ENCODE measurements at places on chromosomes 16 and 17. TPM values are rescaled to one million over a fixed set of nuclear protein-coding genes. Genes with fewer than 3 reads are reported as not detected.

GRCh38 chr17:12877953-12878669, 88.8 kb downstream of the ARHGAP44 start:
- DNase-seq, result no peak

- DNase-seq, result no peak
Observed at GRCh38 chr17:15958484-15958854, 13.5 kb downstream of the ADORA2B start.

DNA sequence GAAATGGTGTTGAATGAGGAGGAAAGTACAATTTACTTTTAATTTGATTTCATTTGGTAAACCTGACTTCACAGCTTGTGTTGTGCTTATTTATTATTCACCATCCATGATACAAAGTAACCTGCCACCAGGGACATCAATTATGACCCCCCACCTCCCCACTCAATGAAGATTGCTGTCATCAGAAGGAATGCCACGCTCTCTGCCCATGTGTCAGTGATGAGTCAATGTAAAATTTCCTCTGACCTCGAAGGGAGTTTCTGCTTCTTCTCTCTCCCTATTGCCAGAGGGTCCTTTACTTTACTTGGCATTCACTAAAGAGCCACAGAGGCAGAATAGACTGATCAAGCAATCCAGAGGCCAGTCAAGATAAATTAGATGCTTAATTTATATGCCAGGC, 759.7 kb downstream of the CDH11 start:
- DNase-seq, result no peak

DNA sequence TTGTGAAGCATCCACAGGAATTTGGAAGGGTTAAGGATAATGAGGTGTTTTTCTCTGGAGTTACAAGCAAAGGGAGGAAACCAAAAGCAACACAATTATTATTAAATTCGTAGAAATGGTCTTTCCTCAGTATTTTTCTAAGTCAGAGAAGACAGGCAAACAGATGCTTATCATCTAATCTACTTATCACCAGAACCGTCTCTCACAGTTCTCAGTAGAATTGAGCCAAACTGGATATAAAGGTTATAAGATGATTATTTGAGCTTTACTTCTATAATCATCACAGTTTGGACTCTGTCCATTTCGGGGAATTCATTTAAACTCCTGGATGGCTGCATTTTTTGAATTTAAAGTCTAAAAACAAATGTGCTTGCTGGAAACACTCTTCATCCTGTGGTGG, 245.0 kb downstream of the KCNJ2 start:
- no peak for DNase-seq

- peak; percentile 79 for DNase-seq
Observed at GRCh38 chr17:45852535-45853297, 8.0 kb downstream of the SPPL2C start.

DNA sequence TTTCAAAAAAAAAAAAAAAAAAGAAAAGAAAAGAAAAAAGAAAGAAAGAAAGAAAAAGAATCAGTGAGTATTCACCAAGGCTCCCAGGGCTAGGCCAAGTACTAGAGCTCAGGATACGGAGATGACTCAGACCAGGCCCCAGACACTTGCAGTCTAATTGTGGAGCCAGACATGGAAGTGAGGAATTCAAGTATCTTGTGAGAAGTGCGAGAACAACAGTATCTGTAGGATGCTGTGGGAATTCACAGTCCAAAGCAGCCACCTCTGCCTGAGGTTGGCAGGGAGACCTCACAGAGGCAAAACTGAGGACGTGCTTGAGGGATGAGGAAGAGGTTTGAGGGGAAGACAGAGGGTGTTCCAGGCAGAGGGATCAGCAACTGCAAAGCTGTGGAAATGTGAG, 14.0 kb upstream of the ALDOA start:
- no peak for DNase-seq

GRCh38 chr16:67384778-67385510, 8.4 kb downstream of the TPPP3 start:
- no peak for DNase-seq

GRCh38 chr17:79808763-79809529, 12.1 kb upstream of the CBX8 start:
- DNase-seq, result peak; percentile 62

GRCh38 chr17:61410141-61411010, 10.7 kb downstream of the TBX2 start:
- DNase-seq, result peak; percentile 82

DNA sequence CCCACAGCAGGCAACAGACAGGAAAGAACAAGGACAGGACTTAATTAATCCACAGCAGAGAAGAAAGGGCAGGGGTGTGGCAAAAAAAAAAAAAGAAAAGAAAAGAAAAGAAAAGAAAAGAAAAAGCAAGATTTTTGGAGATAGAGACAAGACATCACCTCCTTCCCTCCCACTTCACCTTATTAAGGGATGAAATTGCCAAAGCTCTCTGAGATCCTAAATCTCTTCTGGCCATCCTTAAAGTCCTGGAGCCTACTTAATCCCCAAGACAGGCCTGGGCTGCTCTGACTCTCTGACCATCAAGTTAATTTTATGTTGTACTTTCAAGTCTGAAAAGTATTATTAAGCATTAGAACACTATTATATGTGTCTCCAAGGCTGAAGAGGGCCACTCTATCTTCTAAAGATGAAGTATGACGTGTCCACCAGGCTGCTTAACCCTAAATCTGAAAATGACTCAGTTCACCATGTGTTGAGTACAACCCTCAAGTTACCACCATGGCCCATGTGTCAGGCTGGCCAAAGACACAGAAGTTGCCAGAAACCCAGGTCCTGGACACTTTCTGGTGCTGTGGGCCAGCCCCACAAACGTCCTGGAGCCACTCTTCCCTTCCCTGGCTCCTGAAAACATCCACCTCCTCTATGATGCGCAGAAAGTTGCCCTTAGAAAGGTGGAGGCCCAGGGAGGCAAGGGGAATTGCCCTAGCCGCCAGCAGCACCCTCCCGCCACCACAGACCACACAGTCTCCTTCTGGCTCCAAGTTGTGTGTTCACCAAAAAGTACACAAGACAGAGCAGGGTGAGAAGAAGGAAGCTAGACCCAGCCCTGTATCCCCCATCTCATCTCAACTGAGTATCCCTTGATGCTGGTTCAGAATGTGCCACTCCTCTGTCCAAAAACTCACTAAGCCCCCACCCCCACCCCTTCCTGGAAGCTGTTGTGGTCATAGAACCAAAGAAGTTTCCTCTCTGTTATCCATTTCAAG, 2.7 kb downstream of the SOCS1 start:
- DNase-seq, result peak; percentile 86

DNA sequence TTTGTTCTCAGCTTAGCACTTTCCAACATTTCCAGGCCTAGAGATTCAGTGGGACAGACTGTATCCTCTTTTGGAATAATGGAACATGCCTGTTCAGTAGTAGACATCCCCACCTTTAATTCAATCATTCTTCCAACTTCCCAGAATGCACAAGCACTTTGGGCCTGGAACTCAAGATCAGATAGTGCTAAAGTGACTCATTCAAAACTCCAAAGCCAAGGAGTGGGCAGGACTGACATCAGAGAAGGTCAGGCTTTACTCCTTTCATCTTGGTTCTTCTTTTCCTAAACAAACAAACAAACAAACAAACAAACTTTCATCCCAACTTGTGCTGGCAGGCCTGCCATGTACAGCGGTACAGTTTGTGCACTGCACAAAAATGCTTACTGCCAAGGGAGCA, 172.0 kb downstream of the AXIN2 start:
- DNase-seq, result no peak

DNA sequence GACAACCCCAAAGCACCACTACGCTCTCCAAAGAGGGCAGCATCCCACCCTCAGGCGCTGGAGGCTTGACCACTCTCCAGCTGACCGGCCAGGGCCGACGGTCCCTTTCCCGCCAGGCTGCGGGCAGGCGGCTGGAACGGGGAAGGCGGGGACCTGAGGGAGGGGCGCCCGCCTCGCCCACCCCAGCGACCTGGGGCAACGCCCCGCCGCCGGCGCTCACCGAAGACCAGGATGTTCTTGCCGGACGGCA, 431 bp downstream of the DYNC1LI2 start:
- DNase-seq, result no peak

DNA sequence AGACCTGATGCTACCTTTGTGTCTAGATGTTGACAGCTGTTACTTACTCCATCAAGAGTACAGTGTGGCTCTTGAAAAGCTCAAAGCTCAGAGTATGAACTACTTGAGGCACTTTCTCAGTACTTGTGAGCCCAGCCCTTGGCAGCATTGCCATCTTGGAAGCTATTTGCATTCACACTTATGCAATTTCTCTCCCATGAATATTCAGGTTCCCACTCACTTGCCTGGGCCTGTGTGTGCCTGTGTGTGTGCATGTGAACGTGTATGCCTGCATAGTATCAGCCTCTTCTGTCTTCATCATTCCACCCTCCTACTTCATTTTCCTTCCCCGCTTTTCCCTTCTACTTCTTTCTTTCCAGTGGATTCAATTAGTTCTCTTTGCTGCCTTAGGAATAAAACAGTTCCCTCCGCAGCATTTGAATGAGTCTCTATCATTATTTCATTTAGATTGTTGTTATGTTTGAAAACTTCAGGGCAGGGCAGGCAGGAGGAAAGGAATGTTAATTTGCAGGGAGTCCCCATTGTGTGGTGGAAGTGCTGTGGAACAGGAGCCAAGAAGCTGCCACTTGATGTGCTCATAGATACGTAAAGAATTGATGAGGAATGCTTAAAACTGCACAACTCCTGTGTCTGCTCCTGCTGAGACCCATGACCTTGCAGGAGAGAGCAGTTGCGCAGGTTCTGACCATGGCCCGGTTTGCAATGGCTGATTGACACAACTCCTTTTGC, 58.9 kb downstream of the HS3ST4 start:
- no peak for DNase-seq

DNA sequence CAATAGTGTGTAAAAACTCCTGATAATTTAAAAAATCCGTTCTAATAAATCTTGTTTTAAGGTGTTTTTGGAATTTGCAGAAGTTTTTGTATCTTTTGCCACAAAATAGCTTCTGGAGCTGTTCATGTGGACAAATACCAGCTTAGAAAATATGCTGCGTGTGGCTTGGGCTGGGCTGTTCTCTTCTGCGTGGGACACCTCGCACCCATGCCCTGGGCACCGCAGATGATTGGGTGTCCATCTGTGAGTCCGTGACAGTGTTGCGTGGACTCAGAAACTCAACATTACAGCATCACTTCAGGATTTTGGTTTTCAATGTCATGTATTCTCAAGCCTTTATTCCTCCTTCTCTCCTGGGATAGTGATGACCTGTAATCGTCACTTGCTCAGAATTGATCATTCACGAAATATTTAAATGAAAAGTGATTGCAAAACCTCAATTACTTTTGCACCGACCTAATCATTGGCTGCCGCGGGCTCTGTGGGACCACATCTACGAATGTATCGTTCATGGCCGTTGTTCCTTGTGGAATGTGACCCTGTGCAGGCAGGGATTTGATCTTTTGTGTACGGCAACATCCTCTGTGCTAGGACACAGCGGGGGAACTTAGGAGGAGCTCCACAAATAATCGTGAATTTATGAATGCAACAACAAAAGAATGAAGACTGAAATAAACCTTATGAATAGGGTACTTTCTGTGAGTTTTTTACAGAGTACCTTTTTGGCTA, 210.3 kb upstream of the FOXF1 start:
- no peak for DNase-seq

DNA sequence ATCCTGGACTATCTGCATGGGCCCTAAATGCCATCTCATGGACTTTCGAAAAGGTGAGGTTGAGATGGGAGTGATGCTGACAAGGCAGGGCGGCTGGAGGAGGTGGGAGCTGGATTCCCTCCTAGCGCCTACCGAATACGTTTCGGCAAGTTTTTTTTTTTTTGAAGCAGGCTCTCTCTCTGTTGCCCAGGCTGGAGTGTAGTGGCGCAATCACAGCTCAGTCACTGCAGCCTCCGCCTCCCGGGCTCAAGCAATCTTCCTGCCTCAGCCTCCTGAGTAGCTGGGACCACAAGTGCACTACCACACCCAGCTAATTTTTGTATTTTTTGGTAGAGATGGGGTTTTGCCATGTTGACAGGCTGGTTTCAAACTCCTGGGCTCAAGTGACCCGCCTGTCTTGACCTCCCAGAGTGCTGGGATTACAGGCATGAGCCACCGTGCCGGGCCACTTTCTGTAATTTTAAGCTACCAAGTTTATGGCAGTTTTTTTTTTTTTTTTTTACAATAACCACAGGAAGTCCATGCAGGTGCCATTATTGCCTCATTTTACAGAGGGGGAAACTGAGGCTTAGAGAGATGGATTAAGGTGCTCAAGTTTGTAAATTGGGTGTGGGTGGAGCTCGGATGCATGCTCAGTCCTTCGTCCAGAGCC, 246.4 kb downstream of the PRKCA start:
- DNase-seq, result no peak

DNA sequence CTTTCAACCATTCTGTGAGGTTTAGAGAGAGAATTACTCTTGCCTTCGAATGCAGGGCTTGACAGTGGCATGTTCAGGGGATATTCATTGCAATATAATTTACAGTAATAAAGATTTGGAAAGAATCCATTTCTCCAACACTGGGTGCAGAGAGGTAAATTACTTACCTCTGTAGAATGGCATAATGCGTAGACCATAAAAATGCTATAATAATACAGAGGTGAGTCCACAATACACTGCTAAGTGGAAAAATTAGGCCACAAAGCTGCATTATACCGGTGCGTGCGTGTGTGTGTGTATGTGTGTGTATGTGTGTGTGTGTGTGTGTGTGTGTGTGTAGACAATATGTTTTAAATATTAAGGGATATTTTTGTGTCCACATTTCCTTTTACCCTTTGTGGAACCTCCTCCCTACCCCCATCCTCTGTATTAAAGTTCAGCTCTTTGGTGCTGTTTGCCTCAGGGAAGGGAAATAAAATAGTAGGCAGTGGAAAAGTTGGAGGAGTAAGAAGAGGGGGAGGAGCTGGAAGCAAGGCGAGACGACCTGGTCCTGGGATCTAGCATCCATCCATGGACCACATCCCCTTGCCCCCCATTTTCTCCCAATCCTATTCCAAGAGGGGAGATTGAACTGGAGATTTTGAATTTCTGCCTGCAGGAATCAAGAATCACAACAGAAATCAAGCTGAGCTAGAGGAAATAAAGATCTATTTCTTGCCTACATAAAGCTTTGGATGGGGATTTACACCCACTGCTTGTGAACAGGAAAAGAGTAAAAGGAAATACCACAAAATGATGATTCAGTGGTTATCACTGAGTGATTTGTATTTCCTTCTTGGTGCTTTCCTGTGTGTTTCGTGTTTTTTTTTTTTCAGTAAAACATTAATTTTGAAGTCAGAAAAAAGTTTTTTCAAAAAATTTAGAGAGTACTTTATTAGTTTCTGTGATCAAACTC, 124.8 kb downstream of the RGS9 start:
- DNase-seq, result no peak

GRCh38 chr17:1050996-1051925, 54.3 kb downstream of the TIMM22 start:
- DNase-seq, result no peak

Gene CDRT15L2
- total RNA-seq, result not detected

Gene CCL11
- not detected for total RNA-seq

Gene CCL13
- not detected for total RNA-seq

Gene PRKCB
- 37.1 TPM for total RNA-seq

Gene SLC16A5
- total RNA-seq, result 2.5 TPM

Gene CTF1
- total RNA-seq, result 0.21 TPM

Gene C16orf54
- 11.4 TPM for total RNA-seq

Gene CCL17
- not detected for total RNA-seq

Gene TM4SF5
- total RNA-seq, result not detected

Gene ENO3
- total RNA-seq, result 26.7 TPM

Gene DPEP3
- total RNA-seq, result not detected

Gene PDILT
- total RNA-seq, result not detected

Gene CHD9NB
- 0.19 TPM for total RNA-seq

Gene FAM20A
- not detected for total RNA-seq

Gene MMP15
- total RNA-seq, result 0.12 TPM

Gene TBC1D3C
- total RNA-seq, result not detected

Gene ADGRG3
- total RNA-seq, result not detected

Gene ERN2
- not detected for total RNA-seq

Gene STAT5A
- total RNA-seq, result 165 TPM

Gene MMP28
- 0.19 TPM for total RNA-seq

Gene CCL14
- total RNA-seq, result not detected

Gene C16orf96
- 0.30 TPM for total RNA-seq

Gene TEX19
- total RNA-seq, result not detected
